ENCODE measurements at places on chromosomes 5 and 9.

DNA sequence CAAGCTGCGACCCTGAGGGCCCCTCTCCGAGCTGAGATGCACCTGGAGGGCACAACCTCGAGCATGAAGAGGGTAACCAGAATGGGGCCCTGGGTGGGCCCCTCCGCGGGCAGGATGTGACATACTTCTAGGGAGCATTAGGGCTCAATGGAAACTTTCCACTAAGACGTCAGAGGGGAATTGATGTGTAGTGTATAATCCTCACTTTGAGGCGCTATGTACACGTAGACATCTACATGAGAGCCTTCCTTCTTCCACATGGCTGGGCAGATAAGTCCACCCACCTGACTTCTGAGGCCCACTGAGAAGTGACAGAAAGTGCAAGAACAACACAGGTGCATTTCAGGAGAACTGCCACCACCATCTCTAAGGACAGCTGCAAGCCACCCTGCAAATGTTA is 61.0 kb downstream of the DAP start:
- no peak for DNase-seq

- DNase-seq = no peak
Observed at GRCh38 chr9:112174965-112175795, at the start of gene SUSD1. SUSD1 (minus strand) TSS chr9:112175297; CDS start chr9:112175235, 62 bp downstream.

- no peak for DNase-seq
Observed at GRCh38 chr9:77945798-77946197, 85.8 kb downstream of the GNAQ start.

DNA sequence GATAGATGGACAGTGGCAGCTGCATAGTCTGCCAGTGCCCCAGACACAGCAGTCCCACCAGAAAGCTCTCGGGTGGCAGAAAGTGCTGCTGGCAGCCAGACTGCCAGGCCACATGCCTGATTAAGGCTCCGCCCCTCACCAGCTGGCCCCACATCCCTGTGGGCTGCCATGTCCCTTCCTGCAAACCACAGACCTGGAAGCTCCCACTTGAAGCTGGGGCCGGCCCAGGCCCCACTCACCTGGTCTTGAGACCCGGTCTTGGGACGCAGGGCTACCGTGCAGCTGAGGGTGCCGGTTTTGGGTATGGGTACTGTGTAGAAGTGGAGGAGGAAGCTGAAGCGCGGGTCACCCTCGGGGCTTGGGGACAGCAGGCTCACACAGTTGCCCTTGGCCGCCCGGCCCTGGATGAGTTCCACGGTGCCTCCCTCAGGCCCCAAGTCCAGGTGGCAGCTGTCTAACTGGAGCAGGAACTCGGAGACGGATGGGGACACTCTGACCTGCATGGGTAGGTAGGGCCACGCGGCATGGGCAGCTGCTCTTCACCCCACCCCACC is 15.3 kb downstream of the FPGS start:
- DNase-seq = no peak

- no peak for DNase-seq
Observed at GRCh38 chr5:33162057-33162456, 278.7 kb upstream of the TARS1 start.

DNA sequence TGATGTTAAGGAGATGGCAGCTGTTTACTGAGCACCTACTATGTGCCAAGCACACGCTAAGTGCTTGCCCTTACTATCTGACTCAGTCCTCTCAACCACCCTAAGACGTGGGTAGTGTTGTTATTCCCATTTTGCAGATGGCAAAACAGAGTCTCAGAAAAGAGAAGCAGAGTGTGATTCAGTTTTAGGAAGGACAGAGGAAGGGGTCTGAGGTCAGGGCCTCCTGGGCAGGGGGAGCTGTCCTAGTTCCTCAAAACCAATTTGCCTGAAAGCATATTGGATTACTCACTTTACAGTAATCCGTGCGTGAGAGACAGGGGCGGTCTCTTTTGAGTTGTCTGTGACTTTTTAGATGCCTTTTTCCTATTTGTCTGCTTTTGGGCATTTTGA is 23.2 kb downstream of the DNM1 start:
- no peak for DNase-seq

- DNase-seq = no peak
Observed at GRCh38 chr9:90724880-90725279, 76.7 kb upstream of the SYK start.

GRCh38 chr5:118249386-118249785 is 739.0 kb downstream of the DTWD2 start:
- DNase-seq = no peak

DNA sequence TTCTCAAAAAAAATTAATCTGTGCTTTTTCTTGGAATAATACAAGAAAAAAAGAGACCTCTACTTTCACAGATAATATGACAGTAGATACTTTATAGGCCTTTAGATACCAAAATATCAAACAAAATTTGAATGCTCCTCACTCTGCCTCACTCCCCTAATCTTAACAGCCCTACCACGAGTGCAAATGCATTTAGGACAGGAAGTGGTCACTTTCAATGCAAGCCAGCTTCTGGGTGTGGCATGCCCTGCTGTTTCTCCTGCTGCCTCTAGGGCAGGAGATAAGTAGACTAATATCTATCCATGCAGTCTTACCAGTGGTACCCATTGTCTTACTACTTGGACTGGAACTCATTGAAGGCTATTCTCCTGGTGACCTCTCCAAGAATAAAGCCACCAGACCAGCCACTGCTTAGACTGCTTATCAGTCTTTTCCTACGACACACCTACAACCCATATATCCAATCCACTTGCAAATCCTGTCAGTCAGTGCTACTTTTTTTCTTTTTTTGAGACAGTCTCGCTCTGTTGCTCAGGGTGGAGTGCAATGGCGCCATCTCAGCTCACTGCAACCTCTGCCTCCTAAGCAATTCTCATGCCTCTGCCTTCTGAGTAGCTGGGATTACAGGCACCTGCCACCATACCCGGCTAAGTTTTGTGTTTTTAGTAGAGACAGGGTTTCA is 23.0 kb downstream of the FRRS1L start:
- DNase-seq = no peak

DNA sequence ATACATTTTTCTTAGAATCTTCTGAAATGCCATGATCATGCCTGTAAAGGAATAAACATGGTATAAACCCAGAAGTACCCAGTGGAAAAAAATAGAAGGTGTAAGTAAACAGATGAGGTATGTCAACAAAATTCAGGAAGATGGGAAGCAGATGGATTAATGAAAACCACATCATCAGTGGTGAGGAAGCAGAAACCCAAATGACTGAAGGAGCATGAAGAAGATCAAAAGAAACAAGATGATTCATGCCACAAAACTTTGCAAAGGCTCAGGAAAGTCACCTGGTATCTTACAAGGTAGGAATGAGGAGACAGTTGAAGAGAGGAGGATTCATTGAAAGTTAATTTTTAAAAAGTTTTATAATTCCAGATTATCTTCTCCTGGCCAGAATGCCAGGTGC is 132.8 kb upstream of the PAPPA start:
- no peak for DNase-seq

GRCh38 chr9:69299315-69299714 is 25.7 kb upstream of the ENTREP1 start:
- no peak for DNase-seq

GRCh38 chr5:56388229-56388985 is 155.3 kb upstream of the ANKRD55 start:
- no peak for DNase-seq

- DNase-seq = no peak
Observed at GRCh38 chr5:113361701-113362100, 73.1 kb downstream of the TSSK1B start.
